ENCODE measurements at places on chromosomes 2 and 18.

DNA sequence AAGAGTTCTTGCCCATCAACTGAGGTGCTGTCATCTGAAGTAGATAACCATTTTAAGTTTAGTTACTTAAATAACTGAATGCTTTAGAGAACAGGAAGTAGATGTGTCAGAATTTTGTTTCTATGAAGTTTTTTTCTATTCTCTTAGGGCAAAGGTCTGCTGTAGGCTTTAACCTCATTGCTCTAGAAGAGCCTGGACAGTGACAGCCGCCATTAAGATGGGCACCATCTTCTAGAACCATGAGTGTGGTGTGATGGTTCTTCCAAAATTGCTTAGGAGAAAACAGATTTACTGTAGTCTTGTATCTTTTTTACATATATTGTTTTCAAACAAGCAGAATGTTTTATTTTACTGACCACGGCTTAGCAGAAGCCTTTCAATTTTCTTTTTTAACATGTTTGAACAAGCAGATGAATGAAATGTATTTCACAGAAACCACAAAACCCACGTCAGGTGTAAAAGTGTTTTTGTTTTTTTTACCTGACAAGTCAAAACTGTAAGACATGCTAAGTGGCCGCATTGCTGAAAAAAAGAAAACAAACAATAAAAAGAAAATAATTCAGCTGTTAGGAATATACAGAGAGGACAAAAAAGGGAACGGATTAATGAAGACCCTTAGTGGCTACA, 77.9 kb downstream of the PRELID3A start:
- H3K27ac ChIP-seq: no peak overlapping the region
- peaks cover 3% of the 10 kb centered on the region for H3K27me3 ChIP-seq
- no peak overlapping the region for H3K4me3 ChIP-seq
- no peaks in the 10 kb centered on the region for H3K4me1 ChIP-seq

DNA sequence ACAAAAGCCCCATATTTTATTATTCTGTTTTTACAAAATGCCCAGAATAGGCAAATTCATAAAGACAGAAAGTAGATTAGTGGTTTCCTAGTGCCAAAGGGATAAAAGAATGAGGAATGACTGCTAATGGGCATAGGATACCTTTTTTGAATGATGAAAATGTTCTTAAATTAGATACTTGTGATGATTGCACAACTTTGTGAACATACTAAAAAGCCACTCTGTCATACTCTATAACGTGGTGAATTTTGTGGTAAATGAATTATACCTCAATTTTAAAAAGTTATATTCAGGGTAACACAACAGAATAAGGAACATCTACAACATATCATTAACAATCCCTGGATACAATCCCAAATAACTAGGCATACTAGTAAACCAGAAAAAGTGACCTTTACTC, 9.1 kb upstream of the FBLN7 start:
- no peak for DNase-seq
- no peaks in the 10 kb centered on the region for H3K27me3 ChIP-seq
- H3K4me1 ChIP-seq: peaks cover 3% of the 10 kb centered on the region
- H3K4me3 ChIP-seq: no peak overlapping the region
- H3K36me3 ChIP-seq: peaks cover 5% of the 10 kb centered on the region

GRCh38 chr2:60838481-60838880, 42.9 kb upstream of the REL start:
- H3K36me3 ChIP-seq: peaks cover 2% of the 10 kb centered on the region
- no peak overlapping the region for H3K27ac ChIP-seq
- DNase-seq: no peak
- H3K27me3 ChIP-seq: no peaks in the 10 kb centered on the region
- no peak overlapping the region for H3K4me3 ChIP-seq

DNA sequence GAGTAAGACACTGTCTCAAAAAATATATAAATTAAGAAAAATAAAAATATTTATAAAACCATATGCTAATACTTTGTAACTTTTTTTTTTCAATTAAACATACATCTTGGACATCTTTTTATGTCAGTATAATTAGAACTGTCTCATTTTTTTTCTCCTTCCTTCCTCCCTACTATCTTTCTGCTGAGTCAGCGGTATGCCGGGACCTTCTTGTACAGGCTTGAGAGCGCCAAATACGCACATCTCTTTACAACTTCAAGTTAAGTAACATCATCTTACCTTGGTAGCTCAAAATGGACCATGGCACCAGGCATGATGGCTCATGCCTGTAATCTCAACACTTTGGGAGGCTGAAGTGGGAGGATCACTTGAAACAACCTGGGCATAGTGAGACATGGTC, 153.4 kb downstream of the FAM161A start:
- no peak for DNase-seq
- no peaks in the 10 kb centered on the region for H3K27me3 ChIP-seq
- H3K36me3 ChIP-seq: no peaks in the 10 kb centered on the region
- H3K4me3 ChIP-seq: no peak overlapping the region

GRCh38 chr2:19759880-19760279, 141.9 kb downstream of the TTC32 start:
- no peaks in the 10 kb centered on the region for H3K4me1 ChIP-seq
- H3K36me3 ChIP-seq: no peaks in the 10 kb centered on the region
- no peak overlapping the region for H3K27ac ChIP-seq
- H3K27me3 ChIP-seq: no peaks in the 10 kb centered on the region
- no peak for DNase-seq
- no peak overlapping the region for H3K4me3 ChIP-seq

- no peak overlapping the region for H3K4me3 ChIP-seq
- H3K27ac ChIP-seq: no peak overlapping the region
- H3K27me3 ChIP-seq: no peaks in the 10 kb centered on the region
- no peaks in the 10 kb centered on the region for H3K36me3 ChIP-seq
Observed at GRCh38 chr18:4102901-4103300, 352.2 kb downstream of the DLGAP1 start.

DNA sequence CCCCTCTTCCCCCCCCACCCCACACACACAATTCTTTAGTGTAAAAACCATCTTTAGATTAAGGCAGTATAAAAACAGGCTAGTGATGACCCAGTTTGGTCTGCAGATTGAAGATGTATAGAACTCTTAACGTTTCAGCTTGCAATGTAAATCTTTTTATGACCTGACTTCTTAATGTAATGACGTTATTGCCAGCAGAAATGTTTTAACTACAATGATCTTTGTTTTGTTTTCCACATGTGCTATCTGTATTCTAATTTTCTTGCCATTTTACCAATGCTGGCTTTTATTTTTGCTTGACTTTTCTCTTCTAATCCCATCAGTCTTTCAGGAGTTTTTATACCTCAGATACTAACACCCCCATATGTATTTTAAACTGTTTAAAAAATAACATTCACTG, 25.2 kb downstream of the AGFG1 start:
- H3K4me1 ChIP-seq: peaks cover 31% of the 10 kb centered on the region
- H3K36me3 ChIP-seq: peaks cover 47% of the 10 kb centered on the region
- no peak overlapping the region for H3K27ac ChIP-seq
- DNase-seq: no peak
- H3K4me3 ChIP-seq: no peak overlapping the region
- no peaks in the 10 kb centered on the region for H3K27me3 ChIP-seq
